Ecto neural progenitor cell (in vitro differentiated cells): ENCODE measurements at places on chromosomes 12 and 14.

GRCh38 chr12:64007853-64008252 lies 163.4 kb downstream of the SRGAP1 start:
- no peak for DNase-seq

DNA sequence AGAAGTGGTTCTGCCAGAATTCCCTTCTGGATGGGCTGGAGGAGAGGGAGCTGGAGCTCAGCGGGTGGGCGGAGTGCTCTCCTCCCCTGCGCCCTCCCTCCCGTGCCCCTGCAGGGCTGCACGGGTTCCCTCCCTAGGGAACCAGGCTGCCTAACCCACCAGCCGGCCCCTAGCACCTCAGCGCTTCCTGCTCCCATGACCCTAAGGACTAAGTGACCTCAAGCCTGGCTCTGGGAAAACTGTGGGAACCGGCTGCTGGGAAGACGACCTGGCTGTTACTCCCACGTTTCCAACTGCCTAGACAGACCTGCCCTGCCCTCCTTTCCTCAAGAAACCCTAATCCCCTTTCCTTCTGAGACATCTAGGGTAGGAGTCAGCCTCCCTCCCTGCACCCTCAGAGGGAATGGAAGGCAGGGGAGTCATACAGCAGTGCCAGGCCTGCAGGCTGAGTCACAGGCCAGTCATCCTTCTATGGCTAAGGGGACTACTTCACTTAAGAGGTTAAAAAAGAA lies 31.5 kb downstream of the SLC6A12 start:
- DNase-seq = no peak

DNA sequence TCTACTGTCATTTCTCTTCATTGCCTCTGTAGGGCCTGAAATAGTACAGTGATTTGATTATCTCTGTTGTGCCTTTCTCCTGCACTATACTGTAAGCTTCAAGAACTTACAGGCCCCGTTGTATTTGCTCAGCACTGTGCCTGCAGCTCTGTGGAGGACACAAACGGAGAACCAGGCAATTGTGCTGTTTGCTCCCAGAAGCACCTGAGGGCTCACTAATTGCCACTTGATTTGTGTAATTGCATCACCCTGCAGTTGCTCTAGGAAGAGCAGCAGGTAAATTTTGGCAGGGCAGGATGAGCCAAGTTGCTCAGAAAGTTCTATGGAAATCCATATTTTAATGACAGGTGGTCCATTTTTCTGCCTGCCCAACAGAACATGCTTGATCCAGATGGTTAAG lies 11.6 kb upstream of the KRT82 start:
- no peak for DNase-seq

GRCh38 chr12:110134691-110135411 lies 10.7 kb downstream of the IFT81 start:
- no peak for DNase-seq

GRCh38 chr12:113347107-113347506 lies 11.3 kb upstream of the PLBD2 start:
- no peak for DNase-seq

DNA sequence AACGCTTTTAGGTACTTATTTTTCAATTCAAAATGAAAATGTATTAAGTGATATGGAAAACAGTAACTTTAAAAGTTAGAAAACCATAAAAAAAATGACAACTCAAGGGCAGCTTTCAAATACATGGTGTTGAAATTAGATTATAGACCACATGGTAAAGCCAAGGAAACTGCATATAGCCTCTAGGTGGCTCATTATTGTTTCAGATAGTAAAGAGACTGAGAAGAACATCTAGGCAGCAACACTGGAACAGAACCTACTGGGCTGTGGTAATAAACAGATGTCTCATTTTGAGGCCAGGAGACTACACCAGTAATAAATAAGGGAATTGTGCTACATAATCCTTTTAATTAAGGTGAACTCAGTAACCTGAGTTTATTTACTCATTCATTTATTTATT lies 13.0 kb downstream of the FBXO33 start:
- DNase-seq = no peak

- DNase-seq = no peak
These were observed 189.2 kb upstream of the MGAT4C start for GRCh38 chr12:86445356-86445755.

GRCh38 chr12:25808604-25809003 lies 149.9 kb upstream of the RASSF8 start:
- DNase-seq = no peak

GRCh38 chr12:107088912-107089311 lies 4.4 kb downstream of the CRY1 start:
- DNase-seq = no peak

GRCh38 chr14:82536566-82536965 lies 1002.9 kb upstream of the SEL1L start:
- DNase-seq = no peak

DNA sequence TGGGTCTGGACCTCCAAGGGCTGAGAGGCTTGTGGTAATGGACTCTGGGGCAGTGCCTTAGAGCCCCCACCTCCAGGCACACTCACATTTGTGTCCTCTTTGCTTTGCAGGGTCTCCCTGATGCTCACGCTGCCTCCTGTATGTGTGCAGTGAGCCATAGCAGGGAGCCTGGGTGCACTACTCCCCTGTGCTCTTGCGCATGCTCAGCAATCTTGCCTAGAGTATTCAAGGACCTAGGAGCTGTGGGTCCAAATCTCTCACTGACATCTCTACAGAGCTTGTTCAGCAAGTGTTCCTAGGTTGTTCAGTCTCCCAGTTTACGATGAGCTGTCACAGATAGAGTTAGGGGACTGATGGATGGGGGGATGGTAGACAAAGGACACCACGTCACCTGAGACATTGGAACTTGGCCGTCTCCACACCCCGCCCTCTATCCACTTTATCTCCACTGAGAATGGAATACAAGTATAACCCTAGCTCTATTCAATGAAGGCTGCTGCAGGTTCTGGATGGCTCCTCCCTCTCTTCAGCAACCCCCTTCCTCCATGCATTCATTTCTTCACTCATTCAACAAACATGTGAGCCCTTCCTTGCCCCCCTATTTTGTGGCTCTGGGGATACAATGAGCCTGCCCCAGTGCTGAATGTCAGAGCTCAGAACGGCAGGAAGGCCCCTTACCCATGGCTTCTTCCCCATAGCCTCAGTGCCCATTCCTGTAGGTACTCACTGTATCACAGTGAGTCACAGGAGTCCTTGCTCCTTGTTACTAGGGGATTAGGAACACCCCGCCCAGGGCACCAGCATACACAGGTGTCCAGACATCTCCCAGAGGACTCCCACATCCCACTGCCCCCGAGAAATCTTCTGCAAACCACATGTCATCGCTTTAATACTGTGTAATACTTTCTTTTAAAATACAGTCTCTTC lies 31.2 kb downstream of the FIGNL2 start:
- no peak for DNase-seq

DNA sequence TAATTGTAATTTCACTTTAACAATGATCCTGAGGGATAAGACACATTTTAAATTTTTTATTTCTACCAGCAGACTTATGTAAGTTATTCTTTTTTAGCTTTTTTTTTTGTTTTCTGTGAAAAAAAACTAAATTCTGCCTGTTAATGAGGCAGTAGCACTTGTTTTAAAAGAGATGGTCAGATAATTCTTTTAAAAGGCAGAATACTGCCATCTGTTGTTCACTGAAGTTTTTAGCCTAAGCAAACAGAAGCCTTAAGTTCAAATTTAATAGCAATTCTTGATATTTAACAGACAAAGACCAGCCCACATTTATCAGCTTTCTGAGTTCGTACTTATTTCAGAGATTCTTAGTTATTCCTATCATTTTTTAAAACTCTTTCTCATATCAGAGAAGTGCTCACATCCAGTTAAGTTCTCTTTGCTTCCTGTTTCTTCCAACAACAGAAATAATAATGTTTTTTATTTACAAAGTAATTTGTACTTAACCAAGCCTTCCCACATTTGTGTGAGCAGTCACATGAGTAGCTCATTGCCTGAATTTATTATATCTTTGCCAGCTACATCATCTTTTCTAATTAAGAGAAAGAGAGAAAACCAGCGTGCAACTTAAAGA lies 93.4 kb upstream of the SLCO1C1 start:
- no peak for DNase-seq

DNA sequence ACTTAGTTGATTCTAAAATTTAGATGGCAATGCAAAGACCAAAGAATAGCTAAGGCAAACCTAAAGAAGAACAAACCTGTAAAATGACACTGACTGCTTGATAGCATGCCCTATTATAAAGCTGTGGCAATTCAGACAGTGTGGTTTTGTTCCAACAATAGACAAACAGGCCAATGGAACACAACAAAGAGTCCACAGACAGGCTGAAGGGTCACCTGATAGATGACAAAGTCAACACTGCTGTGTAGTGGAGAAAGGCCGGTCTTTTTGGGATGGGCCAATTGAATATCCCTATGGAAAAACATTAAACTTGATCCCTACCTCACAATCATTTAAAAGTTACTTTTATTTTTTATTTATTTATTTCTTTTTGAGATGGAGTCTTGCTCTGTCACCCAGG lies 33.8 kb upstream of the SLC25A3 start:
- DNase-seq = no peak

DNA sequence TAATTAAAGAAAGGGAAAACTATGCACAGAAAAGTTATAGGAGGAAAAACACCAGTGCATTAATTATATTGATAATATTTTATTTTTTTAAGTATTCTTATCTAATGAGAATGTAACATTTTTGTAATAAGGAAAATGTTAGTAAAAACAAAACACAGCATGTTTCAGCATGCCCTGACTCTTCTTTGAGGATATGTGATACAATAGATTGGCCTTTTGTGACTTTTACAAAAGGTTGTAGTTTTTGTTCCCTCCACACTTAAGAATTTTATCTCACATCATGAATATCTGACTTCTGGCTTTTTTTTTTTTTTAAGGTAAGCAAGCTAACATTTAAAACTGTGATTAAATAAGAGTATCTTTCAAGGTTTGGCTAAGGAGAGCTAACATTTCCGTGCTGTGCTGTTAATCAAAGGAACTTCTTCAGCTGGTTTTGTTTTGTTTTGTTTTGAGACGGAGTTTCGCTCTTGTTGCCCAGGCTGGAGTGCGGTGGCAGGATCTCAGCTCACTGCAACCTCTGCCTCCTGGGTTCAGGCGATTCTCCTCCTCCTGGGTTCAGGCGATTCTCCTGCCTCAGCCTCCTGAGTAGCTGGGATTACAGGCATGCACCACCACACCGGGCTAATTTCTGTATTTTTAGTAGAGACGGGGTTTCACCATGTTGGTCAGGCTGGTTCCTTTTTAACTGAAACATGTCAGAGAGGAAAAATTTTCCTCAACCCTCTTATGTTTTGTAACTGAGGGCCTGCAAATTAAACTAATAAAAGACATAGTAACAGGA lies 30.8 kb upstream of the RESF1 start:
- DNase-seq = no peak

- DNase-seq = peak; percentile 73
These were observed 35.0 kb downstream of the ERH start for GRCh38 chr14:69363055-69363454.

DNA sequence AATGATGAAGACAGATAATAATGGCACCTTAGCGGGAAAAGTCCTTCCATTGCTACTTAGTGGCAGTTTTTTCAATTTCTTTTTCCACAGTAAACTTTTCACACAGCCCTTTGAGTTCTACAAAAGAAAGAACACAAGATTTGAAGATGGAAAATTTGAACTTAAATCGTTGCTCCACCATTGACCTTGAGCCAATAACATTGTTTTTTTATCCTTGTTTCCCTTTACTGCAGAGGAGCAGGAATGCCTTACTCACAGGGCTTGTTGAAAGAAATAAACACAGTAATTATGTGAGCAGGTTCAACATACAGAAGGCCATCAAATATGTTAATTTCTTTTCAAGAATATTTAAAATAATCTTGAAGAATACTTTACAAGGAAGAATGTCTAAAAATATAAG lies 181.5 kb upstream of the KRR1 start:
- no peak for DNase-seq

DNA sequence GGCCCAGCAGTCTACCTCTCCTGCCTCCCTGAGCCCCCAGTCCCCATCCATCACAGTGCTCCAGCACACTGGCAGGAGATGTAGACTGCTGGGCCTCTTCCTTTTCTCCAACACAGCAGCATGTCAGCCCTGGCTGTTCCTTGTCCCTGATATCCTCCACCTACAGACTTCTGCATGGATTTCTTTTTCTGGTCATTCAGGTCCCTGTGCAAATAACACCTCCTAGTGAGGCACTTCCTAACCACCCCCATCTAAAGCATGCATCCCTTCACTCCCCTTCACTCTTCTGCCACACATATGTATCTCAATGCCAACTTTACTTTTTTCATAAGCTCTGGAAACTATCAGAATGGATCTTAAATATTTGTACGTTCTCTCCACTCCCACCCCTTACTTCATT lies 81.5 kb downstream of the SLC24A4 start:
- no peak for DNase-seq

- no peak for DNase-seq
These were observed 416.3 kb upstream of the ATP2B1 start for GRCh38 chr12:90124914-90125313.

DNA sequence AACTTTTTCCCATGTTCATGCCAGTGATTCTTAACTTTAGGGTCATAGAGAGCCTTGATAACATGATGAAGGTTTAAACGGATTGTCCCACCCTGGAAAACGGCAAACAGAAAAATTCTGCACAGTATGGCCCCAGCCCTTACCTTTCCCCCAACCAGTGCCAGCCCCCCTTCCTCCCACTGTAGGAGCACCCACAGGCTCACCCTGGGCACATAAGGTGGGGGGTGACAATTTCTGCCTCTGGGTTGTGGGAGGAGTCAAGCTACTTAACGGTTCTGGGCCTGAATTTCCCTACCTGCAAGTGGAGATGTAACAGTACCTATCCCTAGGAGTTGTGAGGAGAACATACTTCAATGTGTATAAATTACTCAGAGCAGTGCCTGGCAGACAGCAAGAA lies 18.0 kb downstream of the XRCC3 start:
- no peak for DNase-seq

DNA sequence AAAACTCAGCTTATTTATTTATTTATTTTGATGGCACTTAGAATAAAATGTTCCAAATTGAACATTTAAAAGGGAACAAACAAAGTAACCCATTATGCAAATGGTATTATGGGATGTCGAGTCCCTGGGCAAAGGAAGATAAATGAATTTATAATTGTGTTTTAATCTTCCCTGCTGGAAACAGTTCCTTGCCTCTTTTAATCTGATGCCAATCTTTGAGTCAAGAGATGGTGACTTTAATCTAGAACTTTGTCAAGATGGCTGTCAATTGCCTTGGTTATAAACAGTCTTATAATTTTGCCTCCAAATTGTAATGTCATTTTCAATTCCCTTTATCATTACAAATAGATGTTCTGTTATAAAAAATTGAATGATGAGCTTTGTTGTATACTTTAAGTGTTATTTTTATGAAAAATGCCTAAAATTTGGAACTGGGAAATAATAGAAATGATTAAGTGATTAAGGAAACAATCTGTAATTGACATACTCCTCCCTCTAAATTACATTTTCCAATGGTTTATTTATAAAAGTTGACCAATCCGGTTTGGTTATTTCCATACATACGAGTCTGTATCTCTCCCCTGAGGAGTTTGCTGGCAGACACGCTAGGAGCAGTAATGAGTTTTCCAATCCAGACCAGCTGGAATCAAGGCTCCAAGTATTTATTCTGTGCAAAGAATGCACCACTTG lies 134.9 kb upstream of the FRMD6 start:
- no peak for DNase-seq

- DNase-seq = no peak
These were observed 74.6 kb downstream of the GCH1 start for GRCh38 chr14:54828037-54828436.
